ENCODE measurements at places on chromosomes 5 and 9.
A peak's percentile ranks its signal among the peaks of the same experiment; 100 is the strongest.

DNA sequence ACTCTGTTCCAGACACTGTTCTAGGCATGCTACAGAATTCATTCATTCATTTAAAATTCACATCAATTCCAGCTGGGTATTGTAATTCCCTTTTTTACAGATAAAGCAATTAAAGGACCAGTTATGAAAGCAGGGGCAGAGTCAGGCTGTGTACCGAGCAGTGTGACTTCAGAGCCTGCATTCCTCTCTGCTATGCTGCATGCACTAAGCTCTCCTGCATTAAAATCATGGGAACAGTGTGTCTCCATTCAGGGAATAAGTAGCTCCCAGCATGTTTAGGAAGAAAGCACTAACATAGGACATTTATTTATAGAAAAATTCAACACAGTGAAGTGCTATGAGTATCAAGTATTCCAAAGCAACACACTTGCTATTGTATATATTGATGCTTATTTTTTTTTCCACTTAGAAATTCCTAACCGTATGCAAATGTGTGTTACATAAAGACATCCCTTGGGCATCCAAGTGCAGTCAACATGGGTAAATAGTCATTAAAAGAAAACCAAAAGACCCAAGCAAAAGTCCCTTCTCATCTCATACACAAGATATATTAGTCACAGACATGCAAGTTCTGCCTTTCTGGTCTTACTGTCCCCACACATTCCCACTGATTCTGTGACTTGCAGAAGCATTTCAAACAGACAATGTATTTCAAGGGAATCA, 173.7 kb downstream of the GABRB2 start:
- no peak for DNase-seq

- DNase-seq: no peak
Observed at GRCh38 chr5:112119508-112119907, 299.6 kb downstream of the EPB41L4A start.

DNA sequence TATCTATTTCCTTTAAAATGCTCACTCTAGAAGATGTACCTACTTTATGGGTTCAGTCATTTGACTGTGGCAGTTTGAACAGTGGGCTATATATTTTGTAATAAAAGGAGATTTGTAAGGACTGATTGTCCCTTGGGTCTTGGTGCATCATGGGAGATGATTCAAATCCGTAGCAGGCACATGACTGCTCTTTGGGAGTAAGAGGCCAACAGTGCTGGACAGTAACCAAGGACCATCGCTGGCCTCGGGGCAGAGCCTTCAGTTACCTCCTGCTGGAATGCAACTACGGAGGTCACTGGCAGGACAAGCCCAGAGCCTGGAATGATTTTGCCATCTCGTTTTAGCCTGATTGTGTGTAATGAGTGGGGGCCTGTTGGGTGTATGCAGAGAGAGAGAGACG, 7.0 kb upstream of the MAMDC2 start:
- no peak for DNase-seq

- DNase-seq: no peak
Observed at GRCh38 chr5:16849775-16850174, 86.3 kb downstream of the MYO10 start.

- DNase-seq: peak; percentile 18
Observed at GRCh38 chr5:168085261-168086031, 206.0 kb upstream of the WWC1 start.

DNA sequence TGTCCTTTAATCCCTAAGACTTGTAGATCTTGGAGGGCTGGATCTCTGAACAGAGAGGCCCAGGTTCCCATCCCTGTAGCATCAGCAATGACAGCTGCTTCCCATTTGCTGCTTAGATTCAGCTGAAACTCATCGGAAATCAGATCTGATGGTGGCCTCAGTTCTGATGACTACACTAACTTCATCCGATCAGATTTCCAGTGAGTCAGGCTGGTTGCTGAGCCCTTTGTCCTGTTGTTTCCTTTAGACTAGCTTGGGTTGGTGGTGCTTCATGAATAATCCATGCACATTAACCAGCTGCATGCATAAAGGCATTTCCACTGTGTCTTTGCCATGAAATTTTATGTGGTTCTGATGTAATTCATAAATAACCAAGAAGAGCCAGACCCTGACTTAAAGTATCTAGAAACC, 195.2 kb upstream of the TUT7 start:
- peak; percentile 86 for DNase-seq

DNA sequence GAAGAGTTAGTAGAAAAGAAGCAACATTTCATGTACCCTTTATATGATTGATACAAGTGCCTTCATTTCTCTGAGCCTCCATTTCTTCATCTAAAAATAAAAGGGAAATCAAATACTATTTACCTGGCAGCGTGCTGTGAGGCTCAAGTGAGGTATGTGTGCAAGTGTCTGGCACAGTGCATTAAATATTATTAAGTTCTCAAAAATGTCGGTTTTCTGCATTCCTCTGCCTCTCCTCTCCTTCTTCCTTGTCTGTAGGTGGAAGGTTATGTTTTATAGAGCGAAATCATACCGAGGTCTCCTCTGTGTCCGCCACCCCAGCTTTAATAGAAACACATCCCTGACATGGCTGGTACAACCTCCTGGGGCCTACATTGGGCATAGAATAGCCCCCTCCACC, 93.0 kb downstream of the FGF18 start:
- no peak for DNase-seq

GRCh38 chr9:71729816-71730526, 38.3 kb downstream of the CEMIP2 start:
- DNase-seq: peak; percentile 19

DNA sequence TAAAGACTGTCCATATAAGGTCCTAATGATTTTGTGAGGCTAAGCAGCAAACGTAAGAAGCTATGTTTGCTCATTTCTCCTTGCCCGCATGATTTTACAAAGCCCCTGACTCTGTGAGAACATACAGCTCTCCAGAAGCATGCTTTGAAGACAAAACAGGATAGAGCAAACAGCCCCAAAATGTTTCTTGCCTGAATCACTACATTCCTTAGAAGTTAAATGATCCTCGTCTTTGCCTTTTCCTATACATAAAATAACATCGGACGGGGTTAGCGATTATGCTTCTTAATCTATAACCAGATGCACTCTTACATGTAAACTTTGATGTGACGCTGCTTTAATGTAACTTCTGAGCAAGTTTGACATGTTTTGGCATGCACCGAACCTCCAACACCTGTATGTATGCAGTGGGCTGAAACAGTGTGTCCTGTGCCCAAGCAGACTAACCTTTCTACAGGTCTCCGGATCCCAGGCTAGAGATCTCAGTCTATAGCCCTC, 353.7 kb downstream of the CETN3 start:
- no peak for DNase-seq

- DNase-seq: no peak
Observed at GRCh38 chr5:147658293-147658932, 124.1 kb downstream of the JAKMIP2 start.

DNA sequence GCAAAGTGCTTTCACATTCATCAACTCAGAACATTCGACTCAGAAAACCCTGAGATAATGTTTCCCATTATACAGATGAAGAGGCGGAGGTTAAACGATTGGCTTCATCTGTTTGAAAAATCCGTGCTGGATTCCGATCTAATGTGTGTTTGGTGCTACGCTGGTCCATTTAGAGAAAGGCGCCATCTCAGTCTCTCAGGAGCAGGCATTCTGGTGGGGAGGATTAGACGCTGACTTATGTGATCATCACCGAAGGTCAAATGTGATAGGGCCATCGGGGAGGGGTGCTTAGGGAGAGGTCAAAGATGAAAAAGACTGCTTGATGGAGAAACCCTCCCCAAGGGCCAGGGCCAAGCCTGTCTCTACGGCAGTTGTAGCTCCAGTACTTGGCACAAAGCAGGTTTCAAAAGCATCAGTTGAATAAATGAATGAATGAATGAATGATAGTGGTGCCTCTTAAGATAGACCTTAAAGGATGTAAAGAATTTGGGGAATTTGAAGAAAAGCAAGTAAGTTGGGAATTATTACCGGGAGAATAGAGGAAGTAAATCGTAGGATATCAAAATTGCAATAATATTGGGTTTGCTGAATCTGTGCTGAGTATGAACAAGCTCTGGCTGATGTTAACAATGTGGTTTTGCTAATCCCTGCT, 160.6 kb upstream of the SHB start:
- DNase-seq: no peak

DNA sequence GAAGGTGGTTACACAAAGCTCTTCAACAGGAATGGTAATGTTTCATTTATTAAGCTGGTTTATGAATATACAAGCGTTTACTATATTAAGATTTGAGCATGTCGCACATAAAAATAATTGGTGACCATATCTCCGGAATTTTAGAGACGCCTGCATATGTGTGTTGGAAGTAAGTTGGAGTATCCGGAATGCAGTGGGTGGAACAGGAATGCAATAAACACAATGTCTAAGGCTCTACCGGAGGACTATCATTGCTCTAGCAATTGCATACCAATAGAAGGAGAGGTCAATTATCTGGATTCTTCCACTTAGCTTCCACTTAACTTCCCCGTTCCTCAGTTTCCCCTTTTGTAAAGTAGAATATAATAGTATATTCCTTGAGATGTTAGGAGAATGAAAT, 1.1 kb upstream of the CEP78 start:
- DNase-seq: no peak

DNA sequence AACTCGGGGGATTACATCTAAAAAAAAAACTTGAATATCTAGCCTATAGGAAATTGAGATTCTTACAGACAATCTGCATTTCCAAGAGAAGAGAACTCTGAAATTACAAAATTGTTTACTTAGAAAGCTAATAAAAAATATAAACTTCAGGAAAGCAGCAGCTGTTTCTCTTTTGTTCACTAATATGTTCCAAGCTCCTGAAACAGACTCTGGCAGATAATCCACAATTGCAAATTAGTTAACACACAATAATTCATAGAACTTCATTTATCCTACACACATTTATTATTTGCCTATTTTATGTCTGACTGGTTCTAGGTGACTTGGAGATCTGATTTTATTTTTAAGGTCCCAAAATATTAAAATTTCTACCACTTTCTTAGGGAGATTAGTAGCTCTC, 83.8 kb downstream of the TMEM167A start:
- no peak for DNase-seq

- DNase-seq: no peak
Observed at GRCh38 chr5:78553580-78554353, 94.8 kb downstream of the LHFPL2 start.

DNA sequence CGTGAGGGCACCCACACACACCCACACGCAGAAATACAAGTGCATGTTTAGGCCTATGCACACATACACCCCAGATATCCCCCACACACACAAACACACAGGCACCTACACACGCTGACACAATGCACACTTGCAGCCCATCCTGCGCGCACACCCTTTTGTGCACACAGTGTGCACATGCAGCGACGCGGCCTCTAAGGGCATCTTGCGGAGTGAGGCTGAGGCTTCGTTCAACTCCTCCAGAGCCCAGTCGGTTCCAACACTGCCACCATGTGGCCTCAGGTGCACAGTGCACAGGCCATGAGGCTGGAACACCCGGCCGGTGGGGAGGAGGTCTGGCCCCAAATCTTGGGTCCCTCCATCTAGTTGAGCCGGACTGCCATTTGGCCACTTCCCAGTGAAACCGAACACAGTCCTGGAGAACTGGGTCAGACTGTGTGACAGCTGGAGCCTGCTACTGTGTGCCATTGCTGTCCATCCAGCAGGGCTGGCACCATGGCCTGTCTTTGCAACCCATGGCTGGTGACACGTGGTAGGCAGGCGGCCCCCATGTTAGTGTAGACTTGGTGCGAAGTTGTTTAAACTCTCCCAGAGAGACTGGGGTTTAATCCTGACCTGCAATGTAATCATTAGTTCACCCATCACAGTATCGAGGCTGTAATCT, 97.7 kb upstream of the MVB12B start:
- peak; percentile 41 for DNase-seq

DNA sequence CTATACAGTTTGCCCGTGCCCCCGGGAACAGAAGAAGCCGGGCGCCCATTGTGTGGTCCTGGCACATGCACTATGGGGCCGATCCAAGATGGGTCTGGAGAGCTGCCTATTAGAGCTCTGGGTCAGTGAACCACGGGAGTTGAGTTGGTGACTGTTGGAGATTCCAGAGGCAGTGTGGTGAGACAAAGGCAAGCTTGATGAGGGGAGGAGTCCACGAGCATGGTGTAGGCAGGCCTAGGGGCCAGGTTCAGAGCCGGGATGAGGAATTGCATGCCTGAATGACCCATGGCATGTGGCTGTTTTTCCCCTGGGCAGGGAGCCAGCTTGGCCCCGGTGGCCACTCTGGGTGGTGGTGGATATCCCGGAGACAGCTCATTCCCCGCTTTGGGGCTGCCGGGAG, 84.4 kb upstream of the STC2 start:
- DNase-seq: no peak

GRCh38 chr9:88174324-88174723, 36.0 kb upstream of the SPATA31C2 start:
- no peak for DNase-seq

GRCh38 chr9:110126499-110126941, 81.4 kb downstream of the C9orf152 start:
- DNase-seq: no peak

All from HFFc6 (cell line).